ENCODE measurements at places on chromosomes 12 and 14. TPM values are rescaled to one million over a fixed set of nuclear protein-coding genes. Genes with fewer than 3 reads are reported as not detected.

DNA sequence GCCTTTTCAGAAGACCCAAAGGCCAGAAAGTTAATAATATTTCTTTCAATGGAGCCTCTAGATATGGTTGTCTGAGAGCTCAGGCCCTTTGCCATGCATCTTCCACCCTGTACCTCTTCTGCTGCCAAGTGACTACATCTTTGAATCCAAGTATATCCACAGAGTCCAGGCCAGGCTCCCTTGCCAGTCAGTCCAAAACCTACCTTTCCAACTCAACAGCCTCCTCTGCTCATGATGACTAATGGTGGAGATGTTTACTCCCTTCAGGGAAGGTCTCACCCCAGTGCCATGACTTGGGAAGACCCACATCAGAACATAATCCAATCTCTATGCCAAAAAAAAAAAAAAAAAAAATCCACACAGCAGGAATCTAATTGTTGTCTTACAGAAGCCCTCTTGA, 20.4 kb downstream of the TTC9 start:
- no peaks in the 10 kb centered on the region for H3K36me3 ChIP-seq
- H3K27ac ChIP-seq = no peak overlapping the region
- peaks cover 27% of the 10 kb centered on the region for H3K4me1 ChIP-seq
- DNase-seq = no peak
- H3K4me3 ChIP-seq = no peak overlapping the region

DNA sequence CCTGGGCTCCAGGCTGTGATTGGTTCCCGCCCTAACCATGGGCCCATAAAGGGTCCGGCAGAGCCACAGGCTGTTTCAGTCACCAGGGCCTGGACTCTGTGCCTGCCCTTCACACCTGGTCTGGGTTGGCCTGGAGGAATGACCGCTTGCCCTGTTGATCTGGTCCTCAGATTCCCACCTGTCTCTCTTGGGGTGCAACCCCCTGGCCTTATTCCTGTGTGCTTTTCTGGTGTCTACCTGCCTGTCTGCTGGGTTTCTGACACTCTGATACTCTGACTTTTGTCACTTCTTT, 2.9 kb upstream of the KRT83 start:
- H3K36me3 ChIP-seq = no peaks in the 10 kb centered on the region
- no peak overlapping the region for H3K27ac ChIP-seq
- peaks cover 85% of the 10 kb centered on the region for H3K27me3 ChIP-seq
- no peak for DNase-seq

DNA sequence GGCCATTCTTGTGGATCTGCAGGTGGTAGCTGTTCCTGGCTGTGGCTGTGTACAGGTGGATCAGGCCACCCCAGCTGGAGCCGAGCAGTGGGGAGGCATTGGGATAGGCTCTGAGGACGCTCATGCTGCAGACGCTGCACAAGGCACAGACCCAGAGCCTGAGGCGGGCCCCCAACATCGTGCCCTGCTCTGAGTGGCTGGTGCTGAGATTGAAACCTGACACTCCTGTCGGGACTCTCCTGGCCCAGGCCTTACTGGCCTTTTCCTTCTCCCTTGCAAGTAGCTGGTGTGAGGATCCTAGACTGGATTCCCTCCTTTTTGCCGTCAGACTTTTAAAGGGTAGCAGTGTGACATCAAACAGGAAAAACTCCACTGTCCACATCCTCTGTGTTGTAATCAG, at the start of gene FGF23:
Gene FGF23 (minus strand): TSS at position 308 of the 400 bp plus-strand sequence. CDS start 130 bp downstream, at position 178.
- H3K27ac ChIP-seq = no peak within 1 kb of the TSS
- peaks cover 58% of the 10 kb centered on the region for H3K27me3 ChIP-seq
- DNase-seq = no peak
- no peaks in the 10 kb centered on the region for H3K36me3 ChIP-seq

GRCh38 chr14:74501135-74501614, 7.6 kb downstream of the ISCA2 start:
- peaks cover 10% of the 10 kb centered on the region for H3K4me1 ChIP-seq
- no peaks in the 10 kb centered on the region for H3K36me3 ChIP-seq
- H3K27me3 ChIP-seq = no peaks in the 10 kb centered on the region

DNA sequence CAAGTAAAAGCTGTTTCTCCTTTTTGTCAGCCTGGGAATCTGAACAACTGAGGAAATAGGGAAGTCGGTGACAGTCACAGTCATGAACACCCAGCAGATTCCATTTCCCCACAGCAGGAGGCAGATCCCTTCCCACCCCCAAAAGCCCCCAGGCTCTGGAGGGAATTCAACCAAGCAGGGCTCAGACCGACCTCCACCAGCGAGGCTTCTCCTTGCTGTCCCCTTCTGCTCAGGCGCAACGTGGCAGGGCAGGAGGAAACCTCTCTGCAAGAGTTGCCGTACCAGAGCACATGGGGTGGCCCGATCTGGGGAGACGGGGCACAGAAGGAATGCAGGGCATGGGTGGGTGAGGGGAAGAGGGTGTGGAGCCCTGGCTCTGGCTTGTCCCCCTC, 319 bp downstream of the GALNT6 start:
- DNase-seq = no peak
- H3K27me3 ChIP-seq = peaks cover 51% of the 10 kb centered on the region
- H3K4me3 ChIP-seq = peak overlapping the region; percentile 70
- peaks cover 32% of the 10 kb centered on the region for H3K4me1 ChIP-seq
- H3K27ac ChIP-seq = peak overlapping the region; percentile 9

DNA sequence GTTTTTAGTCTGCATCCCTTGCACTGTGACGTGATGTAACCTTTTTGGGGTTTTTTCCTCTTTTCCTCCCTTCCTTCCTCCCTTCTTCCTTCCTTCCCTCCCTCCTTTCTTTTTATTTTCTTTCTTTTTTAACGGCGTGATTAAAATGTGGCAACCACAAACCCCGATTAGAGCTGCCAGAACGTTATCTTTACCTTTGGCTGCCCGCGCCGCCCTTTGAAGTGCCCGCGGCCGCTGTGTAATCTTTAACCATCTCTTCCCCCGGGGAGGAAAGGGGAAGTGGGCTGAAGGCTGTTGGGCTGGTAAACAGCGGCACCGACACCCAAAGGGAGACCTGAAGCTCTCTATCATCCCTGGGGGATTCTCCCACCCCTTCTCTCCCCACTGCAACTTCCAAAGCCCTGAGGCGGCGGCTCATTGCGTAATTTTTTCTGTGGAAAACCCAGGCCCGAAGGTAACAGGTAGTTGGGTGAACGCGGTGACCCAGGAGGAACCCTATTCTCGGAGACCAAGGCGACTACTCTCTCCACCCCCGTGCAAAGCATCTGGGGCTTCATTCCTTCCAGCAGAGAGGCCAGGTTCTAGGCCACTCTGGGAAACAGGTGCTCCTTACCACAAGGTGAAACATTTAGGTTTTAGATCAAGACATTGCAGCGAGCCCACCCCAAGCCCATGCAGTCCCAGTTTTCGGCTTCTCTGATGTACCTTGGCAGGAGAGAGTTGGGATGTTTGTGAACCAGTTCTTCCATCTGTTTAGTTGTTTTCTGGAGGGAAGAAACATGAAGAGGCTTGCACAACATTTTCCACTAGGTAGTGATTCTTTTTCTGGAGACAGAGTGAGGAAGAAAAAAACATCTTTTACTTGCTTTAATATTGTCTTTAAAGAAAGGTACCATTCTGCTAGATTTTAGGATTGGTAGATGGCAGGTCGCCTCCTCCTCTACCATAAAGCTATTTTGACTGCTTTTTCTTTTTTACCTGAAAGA, 1.5 kb downstream of the LGR5 start:
- no peak overlapping the region for H3K27ac ChIP-seq
- peaks cover 25% of the 10 kb centered on the region for H3K4me1 ChIP-seq
- no peak for DNase-seq

GRCh38 chr12:116392061-116392460, 114.6 kb upstream of the MED13L start:
- H3K4me1 ChIP-seq = no peaks in the 10 kb centered on the region
- no peak for DNase-seq
- H3K27ac ChIP-seq = no peak overlapping the region
- H3K4me3 ChIP-seq = no peak overlapping the region
- H3K27me3 ChIP-seq = no peaks in the 10 kb centered on the region
- H3K36me3 ChIP-seq = no peaks in the 10 kb centered on the region

DNA sequence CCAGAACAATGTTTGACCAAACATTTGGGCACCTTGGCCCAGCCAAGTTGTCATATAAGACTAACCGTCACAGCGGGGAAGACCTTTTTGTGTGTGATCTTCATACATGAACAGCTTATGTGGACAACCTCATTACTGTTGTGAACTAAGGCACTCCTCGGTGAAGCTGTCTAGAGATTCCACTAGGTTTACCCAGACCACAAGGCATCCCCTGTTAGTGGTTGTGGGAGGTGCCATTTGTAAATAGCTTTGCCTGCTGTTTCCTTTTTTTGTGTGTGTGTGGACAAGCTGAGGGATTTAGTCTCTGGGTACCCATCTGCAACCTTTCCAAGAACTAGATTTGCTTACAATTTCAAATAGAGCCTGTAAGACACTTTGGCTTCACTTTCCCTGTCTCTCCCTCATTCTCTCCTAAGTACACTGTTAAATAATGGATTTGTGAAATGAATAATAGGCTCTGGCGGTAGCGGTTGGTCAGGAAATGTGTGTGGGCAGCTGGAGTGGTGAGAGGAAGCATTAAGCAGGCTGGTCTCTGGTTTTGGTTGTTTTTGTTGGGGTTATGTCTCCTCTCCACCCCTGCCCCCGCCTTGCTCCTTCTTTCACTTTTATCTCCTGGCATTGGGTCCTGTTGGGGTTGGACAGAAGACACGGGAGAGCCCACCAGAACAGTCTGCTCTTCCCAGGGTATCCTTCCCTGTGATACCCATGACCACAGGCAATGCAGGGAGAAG, 727.6 kb downstream of the VRK1 start:
- H3K27ac ChIP-seq = no peak overlapping the region
- no peaks in the 10 kb centered on the region for H3K4me1 ChIP-seq
- no peak overlapping the region for H3K4me3 ChIP-seq
- H3K36me3 ChIP-seq = no peaks in the 10 kb centered on the region

The SP7 gene
- total RNA-seq = not detected

The ADAM21 gene
- total RNA-seq = 0.38 TPM

The GZMH gene
- total RNA-seq = not detected
